Activated T-cell treated with anti-CD3 and anti-CD28 coated beads, Interleukin-2, amount 50 U/mL, for 48 hours (primary cell): ENCODE measurements at places on chromosomes 1 and 21.

DNA sequence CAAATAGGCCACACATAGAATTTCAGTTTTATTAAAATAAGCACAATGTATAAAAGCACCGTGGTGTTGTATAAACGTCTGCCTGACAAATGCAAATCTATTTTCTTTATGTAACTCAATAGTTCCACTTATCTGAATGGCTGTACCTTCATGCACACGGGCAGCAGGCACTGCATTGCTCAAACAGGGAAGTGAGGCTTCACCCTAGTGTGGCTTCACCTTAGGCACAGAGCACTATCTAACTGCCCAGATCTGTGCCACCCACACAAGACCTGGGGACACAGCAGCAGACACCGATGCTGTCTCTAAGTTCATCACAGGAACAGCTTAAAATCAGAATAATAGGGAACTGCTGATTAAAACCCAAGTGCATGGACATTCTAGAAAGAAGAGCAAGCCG, 6.0 kb upstream of the KNCN start:
- DNase-seq = no peak

DNA sequence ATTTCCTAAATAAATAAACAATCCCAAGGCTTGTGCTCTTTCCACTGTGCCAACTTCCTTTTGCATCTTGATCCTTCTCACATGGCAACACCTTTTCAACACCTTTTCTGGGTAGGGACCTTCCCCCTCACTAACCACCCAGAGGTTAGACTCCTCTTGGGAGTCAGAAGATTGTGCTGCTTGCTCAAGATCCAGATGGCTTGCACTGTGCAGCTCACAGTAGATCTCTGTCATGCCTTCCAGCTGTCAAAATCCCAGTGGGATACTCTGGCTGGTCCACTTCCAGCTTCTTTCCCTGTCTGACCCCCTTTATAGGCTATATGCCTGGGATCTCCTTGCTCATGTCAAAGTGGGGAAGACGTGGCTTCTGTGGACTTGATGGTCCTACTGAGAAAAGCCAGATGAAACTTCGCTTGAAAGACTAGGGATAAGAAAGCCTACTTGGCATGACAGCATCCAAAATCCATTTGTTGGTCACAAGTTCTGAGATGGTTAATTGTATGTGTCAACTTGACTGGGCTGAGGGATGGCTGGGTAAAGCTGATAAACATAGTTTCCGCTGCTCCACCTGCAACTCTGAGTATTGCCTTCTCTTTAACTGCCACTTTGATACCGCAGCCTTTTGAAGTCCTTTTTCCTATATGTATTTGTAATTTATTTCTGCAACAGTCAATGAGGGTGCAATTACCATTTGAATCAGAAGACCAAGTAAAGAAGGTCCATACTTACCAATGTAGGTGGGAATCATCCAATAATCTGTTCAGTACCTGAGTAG, 74.5 kb downstream of the S1PR1 start:
- no peak for DNase-seq

DNA sequence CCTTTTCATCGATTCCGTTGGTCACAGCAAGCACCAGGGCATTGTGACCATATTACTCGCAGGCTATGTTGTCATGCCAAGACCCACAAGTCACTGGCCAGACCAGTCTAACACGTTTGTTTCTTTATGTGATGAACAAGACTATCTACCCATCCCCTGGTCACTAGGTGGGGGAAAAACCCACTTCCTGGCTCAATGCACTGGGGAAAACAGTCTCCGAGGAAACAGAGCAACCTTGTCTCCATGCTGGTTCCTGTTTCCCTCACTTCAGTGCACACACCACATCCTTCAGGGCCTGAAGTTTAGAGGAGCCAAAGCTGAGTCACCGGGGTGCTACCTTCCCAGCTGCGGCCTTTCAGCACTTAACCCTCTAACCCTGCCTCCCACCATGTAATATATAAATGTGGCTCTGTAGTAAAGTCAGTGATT, 20.9 kb downstream of the ERICH3 start:
- DNase-seq = no peak

GRCh38 chr1:160338580-160338979, 4.5 kb downstream of the COPA start:
- DNase-seq = no peak

DNA sequence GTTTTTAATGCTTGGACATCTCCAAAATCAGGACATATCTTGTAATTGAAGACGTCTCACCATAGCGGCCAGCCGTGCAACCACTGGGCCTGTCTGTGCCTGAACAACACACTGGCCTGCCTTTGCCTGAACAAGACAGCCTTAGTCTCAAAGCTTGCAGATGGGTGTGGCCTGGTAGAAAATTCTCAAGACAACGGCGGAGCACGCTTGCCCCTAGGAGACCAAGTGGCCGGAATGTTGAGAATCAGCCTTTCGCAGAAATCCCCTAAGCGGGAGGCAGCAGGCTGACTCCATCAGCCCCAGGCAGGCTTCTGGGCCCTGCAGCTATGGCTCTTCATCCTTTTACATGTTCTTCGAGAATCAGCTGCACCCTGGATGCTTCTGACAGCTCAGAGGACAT, 98.0 kb upstream of the C1orf174 start:
- no peak for DNase-seq

DNA sequence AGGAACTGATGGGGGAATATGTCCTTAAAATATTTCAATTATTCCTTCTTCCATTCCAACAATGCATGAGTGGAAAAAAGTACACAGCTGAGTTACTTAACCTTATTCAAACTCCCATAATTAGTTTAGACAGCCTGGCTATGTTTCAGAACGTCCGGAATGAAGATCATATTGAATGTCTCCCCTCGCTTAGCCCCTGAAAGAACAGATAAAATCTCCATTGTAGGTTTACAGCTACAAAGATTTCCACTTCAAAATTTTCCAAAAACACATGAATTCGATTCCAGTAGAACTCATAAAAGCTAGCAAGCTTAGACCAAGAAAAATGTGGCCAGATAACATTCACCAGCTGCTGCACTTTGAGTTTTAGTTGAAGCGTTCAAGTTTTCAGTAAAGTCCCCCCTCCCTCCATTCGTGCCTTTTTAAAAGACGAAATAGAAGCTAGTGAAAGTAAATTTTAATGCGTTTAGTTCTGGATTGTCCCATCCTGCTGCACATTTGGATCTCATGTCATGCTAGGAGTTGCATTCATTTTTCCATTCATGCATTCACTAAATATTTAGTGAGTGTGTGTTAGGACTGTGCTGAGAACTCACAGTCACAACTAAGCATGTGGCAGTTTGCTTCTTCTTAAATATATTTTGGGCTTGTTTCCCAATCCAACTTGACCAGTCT, 29.4 kb upstream of the SSX2IP start:
- DNase-seq = no peak

DNA sequence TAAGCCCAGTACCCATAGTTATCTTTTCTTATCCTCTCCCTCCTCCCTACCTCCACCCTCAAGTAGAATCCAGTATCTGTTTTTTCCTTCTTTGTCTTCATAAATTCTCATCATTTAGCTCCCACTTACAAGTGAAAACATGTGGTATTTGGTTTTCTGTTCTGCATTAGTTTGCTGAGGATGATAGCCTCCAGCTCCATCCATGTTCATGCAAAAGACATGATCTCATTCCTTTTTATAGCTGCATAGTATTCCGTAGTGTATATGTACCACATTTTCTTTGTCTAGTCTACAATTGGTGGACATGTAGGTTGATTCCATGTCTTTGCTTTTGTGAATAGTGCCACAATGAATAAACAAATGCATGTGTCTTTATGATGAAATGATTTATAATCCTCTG, 55.2 kb downstream of the PRKACB start:
- DNase-seq = no peak

GRCh38 chr1:188715566-188715965, 1762.1 kb downstream of the BRINP3 start:
- no peak for DNase-seq

DNA sequence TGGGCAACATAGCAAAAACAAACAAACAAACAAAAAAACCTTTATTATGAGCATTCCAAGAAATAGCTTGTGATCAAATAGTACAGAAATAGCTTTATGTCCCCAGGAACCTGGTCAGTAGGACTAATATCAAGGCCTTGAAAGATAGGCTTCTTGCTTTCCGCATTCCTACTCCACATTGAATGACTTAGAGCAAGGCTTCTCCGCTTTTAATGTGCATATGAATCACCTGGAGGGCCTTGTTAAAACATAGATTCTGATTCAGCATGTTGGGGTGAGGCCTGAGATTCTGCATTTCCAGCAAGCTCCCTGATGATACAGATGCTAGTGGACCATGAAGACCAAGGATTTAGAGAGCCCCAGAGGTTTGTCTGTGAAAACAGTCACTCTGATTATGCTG, 17.4 kb downstream of the PLEKHA6 start:
- DNase-seq = no peak

- DNase-seq = peak; percentile 55
These were observed 1.7 kb downstream of the RAB7B start for GRCh38 chr1:206001476-206001888.

- no peak for DNase-seq
These were observed 79.6 kb upstream of the KCTD3 start for GRCh38 chr1:215487466-215487865.
